Naive B cell (primary cell): ENCODE measurements at places on chromosomes 2 and 18. TPM values are rescaled to one million over a fixed set of nuclear protein-coding genes. Genes with fewer than 3 reads are reported as not detected.

The CCDC142 gene
- 25.9 TPM for polyA plus RNA-seq

The LINC00305 gene
- not detected for polyA plus RNA-seq

The CELF4 gene
- polyA plus RNA-seq: not detected

The BBS5 gene
- not detected for polyA plus RNA-seq

The SLC19A3 gene
- not detected for polyA plus RNA-seq

The ABCG5 gene
- polyA plus RNA-seq: not detected

The ROCK2 gene
- polyA plus RNA-seq: 9.3 TPM
